Activated T-helper 2 cell treated with anti-CD3 and anti-CD28 coated beads, Interferon-gamma antibody, Interleukin-2, Interleukin-4, amounts not matched to agents 10 μg/mL and 5 μg/mL and 100 μg/mL, durations not matched to agents 14 hours and 24 hours and 36 hours (primary cell): ENCODE measurements at places on chromosomes 12 and 14. TPM values are rescaled to one million over a fixed set of nuclear protein-coding genes. Genes with fewer than 3 reads are reported as not detected.

DNA sequence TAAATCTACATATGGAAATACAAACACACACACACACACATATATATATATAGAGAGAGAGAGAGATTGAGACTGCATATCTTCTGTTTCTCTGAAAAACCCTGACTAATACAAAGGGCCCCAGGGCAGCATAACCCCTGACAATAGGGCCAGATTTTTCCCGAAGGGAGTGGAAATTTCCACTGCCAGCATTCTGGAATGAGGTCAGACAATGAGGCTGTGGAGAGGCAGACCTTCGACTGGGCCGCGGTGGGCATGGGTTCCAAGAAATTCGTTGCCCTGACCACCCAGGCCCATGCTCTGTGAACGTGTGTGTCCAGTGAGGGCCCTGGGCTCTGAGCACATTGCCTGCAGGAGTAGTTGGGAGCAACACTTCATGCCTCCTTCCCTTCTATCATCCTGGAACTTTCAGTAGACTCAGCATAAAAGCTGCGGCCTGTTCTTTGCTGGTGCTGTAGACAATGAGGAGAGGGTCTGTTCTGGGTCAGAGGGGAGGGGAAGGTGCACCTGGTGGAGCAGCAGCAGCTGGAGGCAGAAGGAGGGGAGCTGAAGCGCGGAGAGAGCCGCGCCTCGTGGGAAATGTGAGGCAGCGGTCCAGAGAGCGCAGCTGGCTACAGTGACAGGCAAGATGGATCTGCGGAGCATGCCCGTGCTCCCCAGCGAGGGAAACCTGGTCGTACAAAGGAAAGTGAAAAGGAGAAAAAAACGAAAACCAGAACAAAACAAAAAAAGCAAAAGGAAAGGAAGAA, 25.6 kb upstream of the CCDC60 start:
- no peak for DNase-seq

GRCh38 chr12:103600967-103601728, 14.1 kb downstream of the STAB2 start:
- no peak for DNase-seq

DNA sequence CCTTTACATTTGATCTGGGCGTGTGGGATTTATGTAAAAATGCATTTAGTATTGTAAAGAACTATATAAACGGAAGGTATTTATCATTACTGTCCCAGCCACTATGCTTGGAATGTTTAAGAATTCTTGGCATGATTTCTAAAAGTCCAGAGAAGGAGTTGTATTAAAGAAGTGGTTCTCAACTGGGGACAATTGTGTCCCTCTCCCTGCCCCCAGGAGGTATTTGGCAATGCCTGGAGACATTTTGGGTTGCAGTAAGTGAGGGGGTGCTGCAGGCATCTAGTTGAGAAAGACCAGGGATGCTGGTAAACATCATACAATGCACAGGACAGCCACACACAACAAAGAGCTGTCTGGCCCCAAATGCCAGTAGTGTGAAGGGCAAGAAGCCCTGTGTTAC, 7.2 kb downstream of the SLC38A1 start:
- DNase-seq, result no peak

Gene SSPN
- total RNA-seq, result not detected in 2 replicates

GRCh38 chr12:95554532-95555071, 3.3 kb upstream of the USP44 start:
- no peak for DNase-seq

DNA sequence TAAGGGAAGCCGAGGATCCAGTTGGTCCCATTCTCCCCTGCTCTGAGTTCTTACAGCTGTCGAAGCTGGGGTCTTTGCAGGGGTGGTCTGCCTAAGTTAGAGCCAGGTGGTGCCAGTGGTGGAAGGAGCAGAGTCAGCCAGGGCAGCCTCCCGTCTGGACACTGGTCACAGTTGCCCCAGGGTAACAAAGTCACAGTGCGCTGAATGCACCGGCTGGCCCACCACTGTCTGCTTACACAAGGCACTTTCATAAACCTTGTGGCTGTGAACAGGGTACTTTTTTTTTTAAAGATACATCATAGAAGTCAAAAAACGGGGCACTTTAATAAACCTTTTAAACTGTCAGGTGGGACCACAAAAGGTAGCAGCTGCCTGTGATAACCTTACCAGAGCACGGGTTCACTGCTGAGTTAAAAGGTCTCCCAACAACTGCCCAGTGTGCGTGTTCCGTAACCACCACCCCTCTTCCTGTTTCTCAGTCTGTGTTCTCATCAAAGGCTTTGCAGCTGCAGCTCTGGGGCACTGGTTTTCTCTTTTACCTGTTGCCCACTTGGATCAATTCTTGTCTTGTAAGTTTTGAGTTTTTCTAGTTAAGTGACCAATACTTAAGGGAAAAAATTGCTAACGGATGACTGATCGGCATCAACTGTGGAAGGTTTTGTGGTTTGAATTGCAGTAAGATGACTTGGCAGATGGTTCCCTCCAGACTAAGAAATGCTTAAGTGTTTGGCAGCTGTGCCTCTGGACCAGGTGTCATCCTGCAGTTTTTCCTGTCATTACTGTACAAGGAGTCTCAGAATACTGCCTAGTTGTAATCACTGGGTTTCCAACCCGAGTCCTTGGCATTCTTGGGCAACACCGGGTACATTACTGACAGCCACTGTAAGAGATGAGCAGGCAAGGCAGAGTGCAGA, 55.9 kb downstream of the DYNC1H1 start:
- peak; percentile 50 for DNase-seq

Gene CD4
- total RNA-seq, result 354 and 368 TPM in 2 replicates

DNA sequence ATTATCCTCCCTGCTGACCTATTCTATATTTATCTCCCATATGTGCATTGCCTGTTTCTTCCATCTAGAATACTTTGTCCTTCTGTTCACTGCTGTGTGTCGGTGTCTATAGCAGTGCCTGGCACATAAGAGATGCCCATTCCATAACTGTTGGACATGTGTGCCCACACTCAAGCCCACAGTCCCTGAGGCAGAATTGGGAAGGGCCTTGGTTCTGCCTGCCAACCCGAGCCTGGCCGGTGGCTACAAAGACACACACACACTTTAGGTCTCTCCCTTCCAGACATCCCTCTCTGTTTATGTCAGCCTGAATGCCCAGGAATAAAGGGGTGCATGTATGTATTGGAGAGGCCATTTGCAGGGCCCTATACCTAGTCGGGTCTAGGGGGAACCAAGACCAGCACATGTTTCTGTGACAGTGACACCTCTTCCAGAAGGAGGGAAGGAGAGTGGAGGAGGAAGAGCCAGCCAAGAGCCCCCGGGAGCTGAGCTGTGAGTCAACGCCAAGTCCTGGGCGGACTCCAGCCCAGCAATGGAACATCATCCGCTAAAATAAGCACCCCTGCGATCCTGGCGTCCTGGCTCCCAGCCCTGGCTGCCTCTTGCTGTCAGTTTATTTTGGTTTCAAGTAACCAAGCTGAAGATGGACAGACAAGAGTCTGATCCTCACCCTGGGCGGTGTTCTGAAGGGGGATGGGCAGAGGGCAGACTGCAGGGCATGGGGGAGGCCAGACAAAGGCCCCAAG, 4.3 kb upstream of the ASB2 start:
- DNase-seq, result no peak

GRCh38 chr12:74171478-74171909, 366.1 kb upstream of the ATXN7L3B start:
- DNase-seq, result no peak

Gene GPR84
- total RNA-seq, result 1.8 and 2.3 TPM in 2 replicates
